NCI-H2081 (cell line): ENCODE measurements at places on chromosomes 2 and 18.

GRCh38 chr2:176140513-176141317, 10.6 kb upstream of the HOXD4 start:
- DNase-seq, result peak; percentile 43

DNA sequence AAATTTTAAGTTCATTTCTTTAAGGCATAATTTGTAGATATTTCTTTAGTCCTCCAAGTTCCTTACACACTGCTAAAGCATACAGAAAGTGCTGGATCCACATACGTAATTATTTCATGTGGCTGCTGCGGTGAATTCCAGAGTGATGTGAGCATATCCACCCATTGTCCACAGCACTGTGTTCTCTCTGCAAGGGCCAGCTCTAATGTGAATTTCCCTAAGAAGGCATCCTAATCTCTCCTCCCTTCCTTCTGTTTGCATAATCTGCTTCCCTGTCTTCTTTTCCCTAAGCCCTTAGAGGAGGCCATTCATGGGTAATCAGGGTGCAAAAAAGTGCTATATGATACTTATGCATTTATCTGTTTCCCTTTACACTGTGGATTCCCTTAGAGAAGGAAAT, 57.2 kb downstream of the COBLL1 start:
- no peak for DNase-seq

DNA sequence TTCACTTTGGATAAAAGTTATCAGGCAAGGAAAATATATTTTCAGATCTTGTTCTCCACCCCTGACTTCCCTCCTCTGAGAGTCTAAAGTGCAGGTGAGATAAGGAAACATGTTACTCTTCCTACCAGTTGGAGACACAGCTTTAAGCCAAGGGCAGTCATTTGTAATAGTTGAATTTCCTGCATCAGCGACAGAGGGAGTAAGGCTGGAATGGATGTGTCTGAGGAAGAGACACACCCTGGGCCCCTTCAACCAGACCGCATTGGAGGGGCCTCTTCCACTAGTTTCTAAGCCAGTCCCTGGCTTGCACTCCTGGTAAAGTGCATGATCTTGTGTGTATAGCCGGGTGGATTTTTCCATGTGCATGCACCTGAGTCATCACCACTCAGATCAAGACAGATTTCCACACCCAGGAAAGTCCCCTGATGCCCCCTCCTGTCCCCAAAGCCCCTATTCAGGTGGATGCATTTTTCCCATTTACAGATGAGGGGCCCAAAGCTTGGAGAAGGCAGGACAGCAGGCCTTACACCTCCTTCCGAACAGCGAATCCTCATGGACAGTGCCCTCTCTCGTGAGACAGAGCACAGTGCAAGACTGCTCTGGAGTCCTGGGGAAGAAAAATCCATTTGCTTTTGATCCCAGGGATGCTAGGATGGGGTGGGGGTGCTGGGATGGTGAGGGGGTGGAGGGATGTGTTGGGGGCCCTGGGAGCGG, 66.7 kb upstream of the SH3RF3 start:
- DNase-seq, result no peak

- no peak for DNase-seq
Measured at GRCh38 chr2:230512955-230513748, 97.2 kb downstream of the SP100 start.

- DNase-seq, result no peak
Measured at GRCh38 chr2:144682248-144682647, 162.3 kb upstream of the ZEB2 start.

- no peak for DNase-seq
Measured at GRCh38 chr2:56757884-56758545, 574.2 kb downstream of the CCDC85A start.

DNA sequence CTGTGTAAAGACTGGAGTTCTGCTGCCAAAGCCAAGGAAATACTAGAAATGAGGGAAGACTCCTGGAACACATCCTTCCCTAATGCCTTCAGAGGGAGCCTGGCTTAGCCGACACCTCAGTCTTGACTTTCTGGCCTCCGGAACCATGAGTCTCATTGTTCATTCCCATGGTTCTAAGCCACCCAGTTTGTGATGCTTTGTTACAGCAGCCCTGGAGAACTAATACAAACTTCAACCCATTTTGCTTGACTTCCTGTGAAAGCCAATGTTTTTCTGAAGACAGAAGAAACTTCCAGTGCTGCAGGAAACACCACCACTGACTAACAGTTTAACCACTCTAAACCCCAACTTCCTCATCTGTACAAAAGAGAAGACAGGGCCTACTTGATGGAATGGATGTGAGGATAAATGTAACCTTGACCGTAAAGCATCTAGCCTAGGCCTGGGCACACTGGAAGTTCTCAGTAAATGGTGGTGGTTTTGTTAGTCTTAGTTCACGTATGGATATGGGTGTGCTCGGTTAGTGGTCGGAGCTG, 85.9 kb upstream of the RFX8 start:
- DNase-seq, result no peak

GRCh38 chr18:13366962-13367892, 148.7 kb downstream of the LDLRAD4 start:
- DNase-seq, result no peak

- no peak for DNase-seq
Measured at GRCh38 chr2:238888781-238889180, 40.9 kb downstream of the TWIST2 start.

- DNase-seq, result no peak
Measured at GRCh38 chr18:3067722-3068121, 54.8 kb upstream of the LPIN2 start.
